ENCODE measurements at places on chromosomes 3 and 15. TPM values are rescaled to one million over a fixed set of nuclear protein-coding genes. Genes with fewer than 3 reads are reported as not detected.

The P2RY12 gene
- total RNA-seq: not detected

The EAF2 gene
- total RNA-seq: 0.72 TPM

The A4GNT gene
- total RNA-seq: not detected

The MEIS2 gene
- 4.9 TPM for total RNA-seq

The KCNH8 gene
- total RNA-seq: not detected

The EPHA3 gene
- total RNA-seq: under 0.01 TPM

The PARP15 gene
- not detected for total RNA-seq

Data from tracheal epithelial cell (primary cell).